Activated CD8-positive, alpha-beta T cell treated with anti-CD3 and anti-CD28 coated beads, Interleukin-2, amount 10 ng/mL, durations not matched to agents 7 days and 5 days (primary cell): ENCODE measurements at places on chromosomes 13 and 19. TPM values are rescaled to one million over a fixed set of nuclear protein-coding genes. Genes with fewer than 3 reads are reported as not detected.

DNA sequence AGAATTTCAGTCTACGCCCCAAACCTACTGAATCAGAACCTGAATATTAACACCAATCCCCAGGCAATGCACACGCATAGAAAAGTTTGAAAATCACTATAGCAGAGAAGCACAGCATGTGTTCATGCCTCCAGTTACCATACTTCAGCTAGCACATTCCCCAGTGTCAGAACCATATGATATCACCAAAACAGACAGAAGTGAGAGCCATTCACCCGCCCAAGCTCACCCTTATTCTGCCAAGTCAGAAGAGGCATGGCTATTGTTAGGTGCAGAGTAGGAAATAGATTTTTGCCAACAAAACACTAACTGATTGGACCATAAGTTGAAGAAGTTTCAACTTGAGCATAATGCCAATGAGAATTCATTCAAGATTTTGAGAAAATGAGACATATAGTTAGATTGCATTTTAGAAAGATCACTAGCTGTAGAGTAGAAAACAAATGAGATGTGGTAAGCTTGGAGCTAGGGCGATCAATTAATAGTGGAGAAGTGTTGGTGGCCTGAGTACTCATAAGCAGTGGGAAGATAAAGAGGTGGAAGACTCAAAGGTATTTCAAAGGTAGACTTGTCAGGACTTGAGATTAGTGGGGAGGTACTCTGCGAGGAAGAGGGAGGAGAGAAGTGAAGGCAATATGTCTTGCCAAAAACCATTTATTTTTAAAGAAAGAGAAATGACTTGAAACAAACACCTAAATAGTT lies 492.4 kb downstream of the SUCLA2 start:
- DNase-seq, result no peak

DNA sequence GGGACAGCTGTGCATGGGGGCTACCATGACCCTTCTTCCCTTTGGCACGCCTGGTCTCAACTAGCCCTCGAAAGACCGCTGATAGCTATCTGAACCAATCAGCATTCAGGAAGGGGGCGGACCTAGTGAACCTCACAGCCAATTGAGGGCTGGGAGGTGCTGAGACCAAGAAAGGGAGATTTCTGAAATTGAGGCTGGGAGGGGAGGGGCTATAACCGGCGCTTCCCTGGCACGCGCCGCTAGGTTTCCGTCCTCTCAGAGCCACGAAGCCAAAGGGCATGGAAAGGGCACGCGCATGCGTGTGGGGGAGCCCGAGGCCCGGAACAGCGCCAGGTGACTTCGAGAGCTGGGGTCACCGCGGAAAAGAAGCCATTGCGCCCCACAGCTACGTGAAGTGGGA lies 4.2 kb upstream of the PAFAH1B3 start:
- DNase-seq, result no peak

GRCh38 chr19:800360-801029 lies 3.2 kb downstream of the PTBP1 start:
- DNase-seq, result no peak

Gene POLR2I
- total RNA-seq, result 57.3 TPM

DNA sequence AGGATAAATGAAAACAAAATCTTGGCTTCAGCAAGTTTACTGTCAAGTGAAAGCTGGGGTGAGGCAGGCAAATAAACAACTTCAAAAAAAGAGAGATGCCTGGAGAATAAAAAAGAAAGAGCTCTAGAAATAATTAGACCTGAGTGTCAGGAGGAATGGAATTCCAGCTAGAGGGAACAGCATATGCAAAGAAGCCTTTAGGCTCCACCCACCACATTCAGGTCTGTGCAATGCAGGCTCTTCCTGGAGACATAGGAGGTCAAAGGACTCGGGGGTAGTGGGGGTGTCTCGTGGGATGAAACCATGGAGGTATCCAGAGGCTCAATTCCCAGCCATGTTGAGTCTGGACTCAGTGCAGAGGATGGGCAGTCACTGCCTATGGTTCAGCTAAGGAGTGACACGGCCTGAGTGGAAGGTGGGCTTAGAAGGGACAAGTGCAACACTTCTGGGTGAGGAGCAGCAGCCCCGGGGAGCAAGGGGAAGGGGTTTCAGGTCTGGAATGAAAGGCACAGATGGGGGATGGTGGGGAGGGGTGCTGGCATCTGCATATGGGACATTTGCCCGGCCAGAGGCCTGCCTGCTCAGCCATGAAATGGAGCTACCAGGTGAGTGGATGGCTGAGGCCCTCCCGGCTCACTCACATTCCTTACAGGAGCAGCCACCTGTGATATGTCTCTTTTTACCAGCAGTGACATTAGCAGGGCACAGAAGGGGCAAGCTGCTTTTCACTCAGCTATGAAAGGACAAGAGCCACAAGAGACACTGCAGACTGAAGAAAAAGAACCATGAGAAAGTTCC lies 12.3 kb downstream of the LATS2 start:
- no peak for DNase-seq
